ENCODE measurements at places on chromosomes 12 and 14.

- DNase-seq: no peak
Observed at GRCh38 chr12:29208060-29208459, 59.0 kb downstream of the FAR2 start.

DNA sequence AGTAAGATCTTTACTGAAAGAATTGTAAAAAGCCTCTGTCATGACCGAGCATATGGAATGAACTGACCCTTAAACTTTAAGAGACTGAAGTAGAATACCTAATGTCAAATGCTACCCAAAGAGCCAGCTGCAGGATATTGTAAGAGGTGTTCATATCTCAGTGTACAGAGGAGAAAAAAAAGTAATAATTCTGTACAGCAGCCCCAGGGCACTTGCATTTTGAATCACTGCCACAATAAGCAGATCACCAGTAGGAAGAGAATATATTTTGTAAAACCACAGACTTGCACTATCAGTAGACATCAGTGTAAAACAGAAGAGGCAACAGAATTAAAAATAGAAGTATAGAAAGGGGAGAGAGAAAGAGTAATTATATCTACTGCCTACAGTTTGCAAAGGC lies 162.6 kb downstream of the PPFIA2 start:
- DNase-seq: no peak

DNA sequence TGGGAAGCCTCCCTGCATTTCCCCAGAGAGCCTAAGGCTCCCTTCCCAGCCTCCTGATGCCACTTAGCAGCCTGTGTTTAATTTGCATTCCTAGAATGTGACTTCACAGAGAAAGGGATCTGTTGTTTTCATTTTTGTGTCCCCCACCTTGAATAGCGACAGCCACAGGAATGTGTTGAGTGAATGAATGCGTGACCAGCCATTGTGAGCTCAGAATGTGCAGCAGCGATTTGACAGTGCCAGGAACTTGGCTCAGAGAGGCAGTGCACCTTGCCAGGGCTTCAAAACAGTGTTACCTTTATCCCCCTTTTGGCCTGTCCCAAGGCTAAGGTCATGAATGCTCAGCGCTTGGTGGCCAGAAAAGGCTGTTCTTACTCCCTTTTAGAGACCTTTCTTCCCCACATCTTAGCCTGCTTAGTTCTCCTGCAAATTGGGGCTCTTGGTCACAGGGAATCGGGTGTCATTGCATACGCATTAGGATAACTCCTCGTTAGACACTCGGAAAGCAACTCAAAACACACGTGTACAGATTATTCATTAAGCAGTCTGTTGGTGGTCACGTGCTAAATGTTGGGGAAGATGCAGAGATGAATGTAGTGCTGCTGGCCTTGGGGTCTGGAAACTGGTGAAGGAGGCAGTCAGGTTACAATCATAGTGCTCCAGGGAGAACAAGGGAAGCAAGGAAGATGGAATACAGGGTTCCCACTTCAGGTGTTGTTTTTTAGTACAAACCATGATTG lies 9.8 kb downstream of the NTF3 start:
- DNase-seq: no peak

- no peak for DNase-seq
Observed at GRCh38 chr12:57527184-57527583, 4.6 kb downstream of the MBD6 start.

- DNase-seq: no peak
Observed at GRCh38 chr14:42224053-42224888, 617.6 kb downstream of the LRFN5 start.

DNA sequence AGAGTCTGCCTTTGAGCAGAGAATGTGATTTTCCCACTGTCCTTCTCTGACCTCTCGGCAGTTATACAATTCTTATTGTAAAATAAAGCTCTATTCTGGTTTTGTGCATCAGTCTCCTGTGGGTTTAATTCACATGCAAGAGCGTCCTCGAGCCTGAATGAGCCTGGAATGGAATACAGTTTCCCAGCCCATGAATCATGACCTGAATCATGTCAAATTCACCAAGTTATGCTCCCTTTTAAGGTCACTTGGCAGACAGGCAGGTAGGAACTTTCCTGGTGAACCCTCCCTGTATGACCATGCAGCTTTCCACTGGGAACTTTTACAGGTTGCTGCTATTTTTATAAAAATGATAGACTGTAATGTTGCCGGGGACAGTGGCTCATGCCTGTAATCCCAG lies 41.7 kb downstream of the BICD1 start:
- DNase-seq: no peak

DNA sequence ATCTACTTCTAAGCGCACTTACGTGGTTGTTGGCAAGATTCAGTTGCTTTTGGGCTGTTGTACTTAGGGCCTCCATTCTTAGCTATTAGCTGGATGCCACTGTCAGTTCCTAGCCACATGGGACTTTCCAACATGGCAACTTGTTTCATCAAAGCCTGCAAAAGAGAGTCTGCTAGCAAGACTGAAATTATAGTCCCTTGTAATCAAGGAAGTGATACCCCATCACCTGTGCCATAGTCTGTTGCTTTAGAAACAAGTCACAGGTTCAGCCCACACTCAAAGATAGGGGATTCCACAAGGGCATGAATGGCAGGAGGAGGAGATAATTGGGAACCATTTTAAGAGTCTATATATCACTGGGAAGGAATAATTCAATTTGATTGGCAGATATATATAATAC lies 27.1 kb upstream of the SLC17A8 start:
- no peak for DNase-seq

DNA sequence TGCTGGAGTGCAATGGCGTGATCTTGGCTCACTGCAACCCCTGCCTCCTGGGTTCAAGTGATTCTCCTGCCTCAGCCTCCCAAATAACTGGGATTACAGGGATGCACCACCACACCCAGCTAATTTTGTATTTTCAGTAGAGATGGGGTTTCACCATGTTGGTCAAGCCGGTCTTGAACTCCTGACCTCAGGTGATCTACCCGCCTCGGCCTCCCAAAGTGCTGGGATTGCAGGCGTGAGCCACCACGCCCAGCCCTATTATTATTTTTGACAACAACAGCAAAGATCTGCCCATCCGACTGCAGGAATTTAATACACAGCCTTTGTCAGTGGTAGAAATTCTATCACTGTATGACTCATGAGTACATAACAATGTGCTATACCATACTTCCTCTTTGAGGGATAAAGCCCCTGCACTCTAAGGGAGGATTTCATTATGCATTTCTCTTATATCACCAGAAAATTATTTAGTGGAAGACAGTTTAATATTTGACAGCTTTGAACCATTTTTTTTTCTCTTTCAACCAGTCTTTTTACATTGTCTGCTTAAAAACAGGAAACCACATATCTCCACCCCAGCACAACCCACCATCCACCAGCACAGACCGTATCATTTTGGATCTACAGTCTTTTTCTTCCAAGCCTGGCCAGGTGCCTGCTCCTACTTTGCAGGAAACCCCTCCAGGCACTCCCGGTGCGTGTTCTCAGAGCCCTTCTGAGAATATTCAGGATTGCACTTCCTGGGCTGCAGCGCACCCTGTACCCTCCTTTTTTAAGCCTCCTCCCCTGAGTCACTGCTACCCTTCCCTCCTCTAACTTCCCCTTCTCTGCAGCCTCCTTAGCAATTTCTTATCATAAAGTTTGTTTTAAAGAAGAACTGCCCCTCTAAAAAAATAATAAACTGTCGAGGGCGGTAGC lies 594 bp downstream of the ARHGDIB start:
- DNase-seq: no peak

DNA sequence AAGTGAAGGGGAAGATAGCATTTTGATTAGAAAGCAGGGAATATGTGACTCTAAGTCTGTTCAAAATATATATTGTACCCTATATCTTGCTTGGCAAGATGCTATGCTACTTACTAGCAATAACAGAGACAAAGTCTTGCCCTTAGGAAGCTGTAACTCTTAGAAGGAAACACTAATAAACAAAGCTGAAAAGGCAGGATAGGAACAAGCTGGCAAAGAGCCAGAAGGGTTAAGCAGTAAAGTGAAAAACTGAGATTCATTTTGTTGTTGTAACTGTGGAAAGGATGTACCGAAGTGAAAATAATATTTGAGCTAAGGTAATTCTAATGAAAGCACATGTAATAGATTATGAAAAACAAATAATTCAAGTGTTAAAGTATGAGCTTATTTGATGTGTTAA lies 527.1 kb upstream of the FLRT2 start:
- DNase-seq: no peak

DNA sequence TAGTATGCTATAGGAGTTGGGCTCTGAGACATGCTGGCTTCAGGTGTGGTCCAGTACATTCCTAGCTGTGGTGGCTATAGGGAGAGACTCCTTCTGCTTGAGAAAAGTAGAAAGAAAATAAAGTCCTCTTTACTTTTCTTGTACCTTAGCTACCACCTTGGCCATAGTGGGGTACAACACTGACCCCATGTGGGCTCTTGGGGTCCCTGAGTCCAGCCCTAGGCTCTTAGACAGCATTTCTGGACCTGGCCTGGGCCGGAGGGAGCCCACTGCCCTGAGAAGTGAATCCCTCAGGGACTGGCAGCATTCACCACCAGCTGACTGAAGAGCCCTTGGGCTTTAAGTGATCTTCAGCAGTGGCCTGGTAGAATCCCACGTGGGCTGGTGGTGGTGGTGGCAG lies 143.1 kb downstream of the SYT10 start:
- no peak for DNase-seq

DNA sequence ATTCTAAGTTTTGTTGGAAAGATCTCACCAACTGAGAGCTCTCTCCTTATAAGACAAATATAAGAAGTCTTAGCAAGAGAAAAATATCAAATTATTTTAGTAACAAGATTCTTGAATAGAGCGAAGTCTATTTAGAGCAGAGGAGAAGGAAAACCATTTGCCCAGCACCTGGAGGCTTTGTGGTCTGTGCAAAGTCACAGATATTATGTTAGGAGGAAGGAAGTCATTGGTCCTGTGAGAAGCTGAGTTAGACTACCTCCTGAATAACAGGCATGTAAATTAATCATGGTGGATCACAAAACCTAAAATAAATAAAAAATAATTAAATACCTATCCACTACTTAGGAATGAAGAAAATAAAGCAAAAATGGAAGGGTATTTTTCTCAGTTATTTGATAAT lies 38.4 kb upstream of the ATXN7L3B start:
- DNase-seq: no peak

GRCh38 chr14:36553656-36554260 lies 28.7 kb downstream of the NKX2-8 start:
- DNase-seq: no peak

Data from stimulated activated CD8-positive, alpha-beta memory T cell treated with anti-CD3 and anti-CD28 coated beads, Interleukin-15, amount 100 ng/mL, for 48 hours (primary cell).